ENCODE measurements at places on chromosomes 12 and 14.

- no peak for DNase-seq
Measured at GRCh38 chr12:124786061-124786964, 77.4 kb downstream of the SCARB1 start.

- DNase-seq, result no peak
Measured at GRCh38 chr12:109469517-109469916, 7.6 kb downstream of the KCTD10 start.

- DNase-seq, result no peak
Measured at GRCh38 chr14:46596236-46596635, 55.3 kb downstream of the RPL10L start.

DNA sequence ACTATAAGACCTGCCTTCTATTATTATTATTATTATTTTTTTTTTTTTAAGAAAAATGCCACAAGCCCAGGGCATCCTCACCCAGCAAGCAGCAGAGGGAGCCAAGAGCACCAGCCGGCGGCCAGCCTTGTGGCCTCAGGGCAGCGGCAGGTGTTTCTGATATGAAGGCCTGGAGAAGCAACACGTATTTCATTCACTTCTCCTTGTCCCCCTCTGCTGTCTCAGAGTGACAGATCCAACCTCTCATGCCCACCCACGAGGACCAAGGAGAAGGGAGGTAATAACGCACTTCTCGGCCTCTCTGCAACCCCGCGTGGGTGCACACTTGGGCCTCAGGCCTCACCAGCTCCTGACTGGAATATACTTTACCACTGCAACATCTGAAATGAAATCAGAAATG lies 25.4 kb downstream of the CDC42BPB start:
- no peak for DNase-seq

- DNase-seq, result no peak
Measured at GRCh38 chr14:35865611-35866324, 39.6 kb downstream of the BRMS1L start.

- DNase-seq, result no peak
Measured at GRCh38 chr12:27573972-27574371, 50.0 kb downstream of the PPFIBP1 start.

- DNase-seq, result peak; percentile 84
Measured at GRCh38 chr12:50074936-50075807, 10.0 kb upstream of the SMARCD1 start.

DNA sequence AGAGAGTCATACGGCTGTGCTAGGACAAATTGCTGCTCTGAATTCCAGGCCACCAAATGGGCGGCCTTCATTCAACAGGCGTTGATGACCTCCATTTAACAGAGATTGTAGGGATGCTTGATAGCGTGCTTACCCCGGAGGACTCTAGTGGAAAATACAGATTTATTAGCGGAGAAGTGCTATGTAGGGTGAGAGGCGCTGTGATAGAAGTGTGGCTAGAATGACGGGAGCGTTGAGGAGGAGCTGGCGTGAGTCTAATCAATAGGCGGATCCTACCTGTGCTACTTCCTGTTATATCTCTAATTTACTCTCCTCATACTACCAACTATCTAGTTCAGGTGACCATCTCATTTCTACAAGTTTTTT lies 668 bp downstream of the MRPS35 start:
- DNase-seq, result no peak

- no peak for DNase-seq
Measured at GRCh38 chr12:52871291-52872039, 22.7 kb upstream of the KRT78 start.

- no peak for DNase-seq
Measured at GRCh38 chr14:103097994-103098957, 3.8 kb downstream of the EXOC3L4 start.

DNA sequence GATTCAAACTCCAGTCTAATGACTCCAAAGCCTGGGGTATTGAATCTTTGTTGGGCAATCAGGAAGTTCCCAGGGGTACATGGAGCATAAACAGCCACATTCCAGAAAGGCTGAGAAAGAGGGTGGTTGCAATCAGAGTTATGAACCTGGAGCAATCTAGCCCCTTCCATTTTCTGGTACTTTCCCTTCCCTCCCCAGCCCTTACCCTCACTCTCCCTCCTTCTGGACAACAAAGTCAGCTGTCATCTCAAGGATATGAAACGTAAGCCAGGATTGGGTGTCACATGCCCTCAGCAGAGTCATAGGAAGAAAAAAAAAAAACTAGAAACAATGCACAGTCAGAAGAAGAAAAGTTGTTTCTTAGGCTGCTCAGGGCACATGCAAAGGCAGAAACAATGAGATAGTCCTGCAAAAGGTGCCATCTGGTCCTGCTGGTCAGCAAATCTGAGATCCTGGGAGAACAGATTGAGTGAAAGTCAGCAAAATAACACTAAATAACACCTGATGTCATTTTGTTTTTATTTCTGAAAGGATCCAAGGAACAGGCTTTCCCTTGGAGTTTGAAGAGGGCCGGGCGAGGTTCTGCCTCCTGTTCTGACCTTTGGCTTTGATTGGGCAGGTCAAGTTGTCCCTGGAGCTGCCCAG lies 27.1 kb downstream of the TMEM229B start:
- DNase-seq, result no peak

- no peak for DNase-seq
Measured at GRCh38 chr12:26239122-26239851, 43.9 kb downstream of the SSPN start.

DNA sequence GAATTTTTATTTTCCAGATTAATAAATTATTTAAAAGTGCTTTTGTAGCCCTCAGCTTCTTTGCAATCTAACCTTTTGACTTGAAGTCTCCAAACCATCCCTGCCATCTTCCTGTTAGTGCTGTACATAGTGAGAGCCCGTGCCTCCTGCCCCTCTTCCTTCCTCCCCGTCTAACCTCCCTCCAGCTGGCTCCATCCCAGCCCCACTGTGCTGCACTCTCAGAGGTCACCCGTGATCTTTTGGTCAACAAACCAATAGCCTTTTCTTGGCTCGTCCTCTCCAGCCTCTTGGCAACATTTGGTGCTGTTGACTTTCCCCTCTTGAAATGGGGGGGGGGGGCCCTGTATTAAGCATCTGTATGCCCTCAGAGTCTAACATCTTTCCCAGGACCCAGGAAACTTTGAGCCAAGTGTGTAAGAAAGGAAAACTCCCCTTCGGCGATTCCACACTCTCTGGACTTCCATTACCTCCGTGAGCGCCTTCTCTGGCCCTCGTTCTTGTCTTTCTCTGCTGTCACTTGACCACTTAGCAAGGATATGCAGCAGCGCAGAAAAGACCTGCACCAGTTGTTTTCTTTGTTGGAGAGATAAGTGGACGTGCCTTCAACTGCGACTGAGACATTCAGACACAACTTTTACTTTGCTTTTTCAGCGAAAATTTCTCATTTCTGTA lies 44.1 kb downstream of the FBXW8 start:
- DNase-seq, result no peak

GRCh38 chr14:50823762-50824636 lies 7.0 kb downstream of the NIN start:
- DNase-seq, result no peak

Data from activated CD4-positive, alpha-beta T cell treated with anti-CD3 and anti-CD28 coated beads, Interleukin-2, amount 50 U/mL, for 1 hour (primary cell).